ENCODE measurements at places on chromosomes 7 and 10. TPM values are rescaled to one million over a fixed set of nuclear protein-coding genes. Genes with fewer than 3 reads are reported as not detected.

The ST8SIA6 gene
- total RNA-seq = 0.32 TPM

The SPRN gene
- total RNA-seq = not detected

The MMD2 gene
- not detected for total RNA-seq

The LBX1 gene
- total RNA-seq = not detected

The RASSF4 gene
- total RNA-seq = 0.23 TPM

The SPDYE1 gene
- total RNA-seq = not detected

The NEUROD6 gene
- total RNA-seq = not detected

The SLC26A3 gene
- not detected for total RNA-seq

The HMX3 gene
- total RNA-seq = not detected

The PDZD7 gene
- total RNA-seq = 0.77 TPM

The GFRA1 gene
- total RNA-seq = not detected

The CELF2 gene
- 154 TPM for total RNA-seq

The IL2RA gene
- total RNA-seq = 239 TPM

The TIMM23 gene
- total RNA-seq = 68.3 TPM

The CPEB3 gene
- 1.7 TPM for total RNA-seq

The ZNF853 gene
- 0.16 TPM for total RNA-seq

The EXOSC1 gene
- total RNA-seq = 55.1 TPM

The LRIT1 gene
- total RNA-seq = not detected

The CPXM2 gene
- not detected for total RNA-seq

The PNLIPRP3 gene
- not detected for total RNA-seq

The HTR5A gene
- not detected for total RNA-seq

The UROS gene
- 51.8 TPM for total RNA-seq

The UPK3BL2 gene
- total RNA-seq = 20.6 TPM

The PDE6C gene
- total RNA-seq = not detected

The ICA1 gene
- 1.3 TPM for total RNA-seq

The CEP55 gene
- 73.1 TPM for total RNA-seq
